T-helper 2 cell treated with Interferon-gamma antibody and Interleukin-4, amounts not matched to agents 100 ng/mL and 5 ng/mL, for 36 hours (primary cell): ENCODE measurements at places on chromosomes 6 and 20. TPM values are rescaled to one million over a fixed set of nuclear protein-coding genes. Genes with fewer than 3 reads are reported as not detected.

PPIL4 gene
- 18.3 and 18.6 TPM in 2 replicates for total RNA-seq

PLCB1 gene
- total RNA-seq = 0.18 and 0.75 TPM in 2 replicates

MUC22 gene
- total RNA-seq = not detected in 2 replicates

HAO1 gene
- not detected in 2 replicates for total RNA-seq

PLCB4 gene
- total RNA-seq = not detected in 2 replicates

MUCL3 gene
- total RNA-seq = not detected in 2 replicates

RPS18 gene
- 2,577 and 2,622 TPM in 2 replicates for total RNA-seq

GPLD1 gene
- total RNA-seq = 0.18 and 0.27 TPM in 2 replicates

TRIM10 gene
- total RNA-seq = 0.05 TPM in 1 of 2 replicates, not detected in the other

LAMP5 gene
- not detected in 2 replicates for total RNA-seq

ULBP3 gene
- total RNA-seq = 0.98 and 1.0 TPM in 2 replicates

BEND6 gene
- not detected in 2 replicates for total RNA-seq

EGFL8 gene
- total RNA-seq = 7.0 and 8.7 TPM in 2 replicates

SPDEF gene
- total RNA-seq = 0.18 TPM in 1 of 2 replicates, not detected in the other

EYA2 gene
- 0.11 TPM in 1 of 2 replicates, not detected in the other for total RNA-seq

LRRC73 gene
- total RNA-seq = 0.16 and 0.32 TPM in 2 replicates

ZNF292 gene
- total RNA-seq = 48.2 and 50.9 TPM in 2 replicates

GLP1R gene
- not detected in 2 replicates for total RNA-seq

CD93 gene
- 4.3 and 5.0 TPM in 2 replicates for total RNA-seq

KIAA1586 gene
- 14.2 and 14.8 TPM in 2 replicates for total RNA-seq

FAM83C gene
- not detected in 2 replicates for total RNA-seq

CDH26 gene
- total RNA-seq = 0.43 and 0.50 TPM in 2 replicates

EYS gene
- not detected in 2 replicates for total RNA-seq

CABLES2 gene
- total RNA-seq = 21.9 and 22.0 TPM in 2 replicates

PAQR8 gene
- 14.1 and 15.9 TPM in 2 replicates for total RNA-seq

SIRPB1 gene
- total RNA-seq = 2.0 and 3.6 TPM in 2 replicates

KIF16B gene
- 7.9 and 8.0 TPM in 2 replicates for total RNA-seq
